ENCODE measurements at places on chromosomes 1 and 21. TPM values are rescaled to one million over a fixed set of nuclear protein-coding genes. Genes with fewer than 3 reads are reported as not detected.

CASZ1 gene
- 13.2 TPM for total RNA-seq

STIL gene
- total RNA-seq, result 1.2 TPM

GRCh38 chr1:51859735-51860134, 18.8 kb downstream of the NRDC start:
- DNase-seq, result no peak

DNA sequence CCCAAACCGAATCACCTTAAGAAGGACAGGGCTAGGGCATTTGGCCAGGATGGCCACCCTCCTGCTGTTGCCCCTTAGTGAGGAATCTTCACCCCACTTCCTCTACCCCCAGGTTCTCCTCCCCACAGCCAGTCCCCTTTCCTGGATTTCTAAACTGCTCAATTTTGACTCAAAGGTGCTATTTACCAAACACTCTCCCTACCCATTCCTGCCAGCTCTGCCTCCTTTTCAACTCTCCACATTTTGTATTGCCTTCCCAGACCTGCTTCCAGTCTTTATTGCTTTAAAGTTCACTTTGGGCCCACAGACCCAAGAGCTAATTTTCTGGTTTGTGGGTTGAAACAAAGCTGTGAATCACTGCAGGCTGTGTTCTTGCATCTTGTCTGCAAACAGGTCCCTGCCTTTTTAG, 3.6 kb downstream of the BTG2 start:
- no peak for DNase-seq

UBXN10 gene
- total RNA-seq, result 1.3 TPM

SYPL2 gene
- total RNA-seq, result 1.5 TPM

PRR9 gene
- total RNA-seq, result not detected

MXRA8 gene
- total RNA-seq, result 35.8 TPM

DNA sequence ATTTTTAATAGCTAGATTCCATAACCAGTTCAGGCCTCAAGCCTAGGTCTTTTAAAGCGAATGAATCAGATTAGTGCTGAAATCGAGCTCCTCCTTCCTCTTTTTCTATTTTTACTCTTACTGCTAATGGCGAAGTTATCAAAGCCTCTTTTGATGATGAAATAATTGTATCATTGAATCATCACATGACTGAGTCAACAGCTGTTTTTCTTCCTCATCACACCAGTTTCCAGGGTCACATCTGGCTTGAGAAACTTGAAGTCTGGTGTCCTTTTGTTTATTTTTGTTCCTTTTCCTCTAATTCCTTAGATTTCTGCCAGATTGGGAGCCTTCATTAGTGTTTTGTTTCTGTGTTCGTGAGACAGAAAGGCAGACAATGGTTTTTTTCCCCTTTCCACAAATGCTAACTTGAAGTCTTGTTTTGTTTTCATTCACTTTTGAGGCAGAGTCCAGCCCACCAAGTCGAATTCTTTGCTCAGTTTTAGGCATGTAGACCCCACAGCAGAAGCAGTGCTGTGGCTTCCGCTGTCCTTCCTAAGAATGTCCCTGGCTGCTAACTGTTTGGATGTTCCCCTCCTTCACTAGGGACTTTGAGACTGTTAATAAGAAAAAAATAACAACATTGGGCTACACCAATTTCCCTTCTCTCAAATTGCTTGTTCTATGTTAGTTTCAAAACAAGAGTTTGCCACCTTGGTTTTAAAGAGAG, 51.9 kb upstream of the FMOD start:
- DNase-seq, result no peak

- no peak for DNase-seq
Observed at GRCh38 chr1:182122913-182123260, 61.4 kb upstream of the ZNF648 start.

GRCh38 chr1:82991569-82991968, 1007.4 kb downstream of the TTLL7 start:
- no peak for DNase-seq

ATAD3B gene
- 10.6 TPM for total RNA-seq

B3GALT5 gene
- 3.0 TPM for total RNA-seq

MRPL55 gene
- total RNA-seq, result 24.0 TPM

TAF13 gene
- total RNA-seq, result 18.1 TPM

DNA sequence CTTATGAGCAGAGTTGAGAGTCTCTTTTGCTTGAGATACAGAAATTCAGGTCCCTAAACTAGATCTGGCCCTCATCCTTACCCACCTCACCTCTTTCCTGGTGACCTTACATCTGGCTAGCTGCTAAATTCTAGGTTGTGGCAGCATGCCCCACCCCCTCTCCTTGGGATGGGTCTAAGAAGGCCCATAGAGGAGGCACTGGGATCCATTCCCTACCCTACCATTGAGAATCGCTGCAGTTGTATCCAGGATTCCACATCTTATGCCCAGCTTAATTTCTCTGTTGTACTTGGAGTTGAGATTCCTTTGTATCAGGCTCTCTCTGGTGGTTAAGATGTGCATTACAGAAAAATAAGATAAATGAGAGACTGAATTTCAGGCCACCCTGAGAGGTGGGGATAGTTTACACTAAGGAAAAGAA, 9.5 kb upstream of the TMEM39B start:
- no peak for DNase-seq

GRCh38 chr1:19476450-19477190, 8.7 kb downstream of the CAPZB start:
- no peak for DNase-seq

- peak; percentile 29 for DNase-seq
Observed at GRCh38 chr1:223364685-223365382, 858 bp upstream of the SUSD4 start.

DNA sequence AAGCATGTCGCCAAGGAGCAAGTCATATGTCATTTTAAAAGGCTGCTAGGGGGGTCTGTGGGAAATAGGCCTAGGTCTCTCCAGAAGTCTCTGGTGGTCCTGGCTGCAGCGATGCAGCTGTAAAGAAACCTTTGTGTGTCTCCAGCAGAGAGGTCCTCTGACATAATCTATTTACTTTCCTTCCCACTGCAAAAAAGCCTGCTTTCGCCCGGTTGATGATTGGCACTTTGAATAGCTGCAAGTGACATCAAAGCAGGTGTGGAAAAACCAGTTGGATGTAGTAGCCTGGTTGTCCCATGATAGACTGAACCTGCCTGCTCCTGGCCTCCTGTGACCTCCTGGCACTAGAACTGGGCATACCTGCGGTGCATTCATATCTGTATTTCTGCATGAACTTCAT, 13.8 kb downstream of the RASSF5 start:
- DNase-seq, result peak; percentile 49

DNA sequence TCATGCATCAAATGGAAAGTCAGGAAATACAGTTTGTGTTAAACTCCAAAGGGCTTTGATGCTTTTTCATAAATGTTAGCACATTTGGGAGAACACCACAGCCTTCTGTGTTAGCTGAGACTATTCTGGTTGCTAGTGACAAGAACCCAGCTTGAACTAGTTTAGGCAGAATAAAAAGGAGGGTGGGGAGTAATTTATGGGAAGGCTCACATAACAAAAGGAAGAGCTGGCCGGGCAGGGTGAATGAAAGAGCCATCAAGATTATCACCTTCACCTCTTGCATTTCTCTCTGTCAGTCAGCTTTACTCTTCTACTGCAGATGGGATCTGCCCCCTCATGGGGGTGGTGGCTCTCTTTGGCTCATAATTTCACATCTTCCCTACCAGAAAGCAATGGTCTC, 75.4 kb upstream of the VTCN1 start:
- no peak for DNase-seq

DNA sequence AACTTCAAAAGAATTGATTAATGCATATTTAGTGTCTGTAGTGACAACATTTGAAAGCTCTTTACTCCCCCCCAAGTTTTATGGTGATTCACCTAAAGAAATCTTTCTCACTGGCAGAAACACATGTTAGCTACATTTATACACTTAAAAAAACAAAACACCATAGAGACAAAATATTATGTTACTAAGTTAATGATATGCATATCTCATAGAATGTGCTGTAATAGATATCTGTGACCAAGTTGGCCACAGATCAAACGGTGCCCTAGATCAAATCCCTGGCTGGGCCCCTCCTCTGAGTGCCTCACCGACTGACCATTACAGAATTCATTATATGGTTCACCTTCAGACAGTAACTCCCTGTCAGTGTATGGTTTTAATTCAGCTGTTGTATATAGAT, 322.1 kb upstream of the LYPLAL1 start:
- DNase-seq, result no peak

DNA sequence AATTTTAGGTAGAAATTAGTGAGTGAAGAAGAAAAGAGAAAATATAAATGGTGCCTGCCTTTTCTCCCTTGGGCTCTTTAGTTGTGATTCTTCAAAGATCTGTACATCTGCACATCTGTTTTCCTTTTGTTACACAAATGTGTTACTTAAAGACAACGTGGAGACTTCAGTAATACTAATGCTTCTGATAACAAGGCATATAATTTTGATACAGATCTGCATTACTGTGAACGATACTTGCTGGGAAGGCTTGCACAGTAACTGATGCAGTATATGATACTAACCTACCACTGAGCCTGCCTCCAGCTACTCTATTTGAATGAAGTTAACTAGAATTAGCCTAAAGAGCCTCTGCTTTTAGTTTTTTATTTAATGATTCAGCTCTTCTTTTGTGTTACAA, 244.6 kb downstream of the COL11A1 start:
- no peak for DNase-seq

ARHGEF16 gene
- 9.3 TPM for total RNA-seq

LMX1A gene
- total RNA-seq, result not detected

Data from pancreas (tissue), 10 donors.